NCI-H1694 treated with DMSO at 0.1 percent for 48 hours (cell line): ENCODE measurements at places on chromosomes 3 and 15.

DNA sequence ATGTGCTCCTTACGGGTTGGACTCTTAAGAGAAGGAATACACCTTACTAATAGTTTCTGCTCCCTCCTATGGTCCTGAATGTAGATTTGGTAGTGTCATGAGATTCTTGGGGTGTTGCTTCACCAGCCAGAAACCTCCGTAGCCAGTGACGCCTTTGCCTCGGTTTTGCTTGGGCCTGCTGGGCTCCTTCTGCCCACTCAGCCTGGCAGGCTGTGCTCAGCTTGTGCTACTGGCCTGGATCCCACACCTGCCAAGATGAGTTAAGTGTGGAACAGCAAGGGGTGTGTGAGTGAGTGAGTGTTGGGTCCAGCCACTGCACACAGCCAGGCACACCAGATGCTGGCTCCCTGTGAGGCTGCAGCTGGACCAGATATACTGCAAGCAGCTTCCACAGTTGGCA, 560.1 kb downstream of the NLGN1 start:
- no peak for DNase-seq

- DNase-seq, result no peak
These were observed 42.9 kb downstream of the IGSF11 start for GRCh38 chr3:118991775-118992174.

DNA sequence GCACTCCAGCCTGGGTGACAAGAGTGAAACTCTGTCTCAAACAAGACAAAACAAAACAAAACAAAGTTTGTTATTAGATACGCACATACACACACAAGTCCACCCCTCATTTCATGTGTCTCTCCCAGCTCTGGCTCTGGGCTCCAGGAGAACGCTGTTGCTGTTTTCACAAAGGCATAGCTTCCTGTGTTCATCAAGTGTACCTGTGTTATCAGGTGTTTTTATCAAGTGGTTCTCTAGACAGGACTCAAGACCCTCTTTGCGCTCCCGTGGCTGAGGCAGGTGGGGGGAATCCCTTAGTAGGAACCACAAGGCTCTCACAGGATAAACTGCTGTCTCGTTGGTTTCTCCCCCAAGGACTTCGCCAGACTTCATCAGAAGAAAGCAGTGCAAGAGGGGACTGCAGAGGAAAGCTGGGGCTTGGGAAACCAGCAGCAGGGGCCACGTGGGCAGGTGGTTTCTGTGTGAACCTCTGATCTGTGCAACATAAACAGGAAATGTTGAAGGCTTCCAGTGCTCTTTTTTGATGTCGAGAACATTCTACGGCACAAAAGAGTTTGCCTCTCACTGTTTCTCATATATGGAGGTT, 6.9 kb upstream of the PPP1R2 start:
- no peak for DNase-seq

DNA sequence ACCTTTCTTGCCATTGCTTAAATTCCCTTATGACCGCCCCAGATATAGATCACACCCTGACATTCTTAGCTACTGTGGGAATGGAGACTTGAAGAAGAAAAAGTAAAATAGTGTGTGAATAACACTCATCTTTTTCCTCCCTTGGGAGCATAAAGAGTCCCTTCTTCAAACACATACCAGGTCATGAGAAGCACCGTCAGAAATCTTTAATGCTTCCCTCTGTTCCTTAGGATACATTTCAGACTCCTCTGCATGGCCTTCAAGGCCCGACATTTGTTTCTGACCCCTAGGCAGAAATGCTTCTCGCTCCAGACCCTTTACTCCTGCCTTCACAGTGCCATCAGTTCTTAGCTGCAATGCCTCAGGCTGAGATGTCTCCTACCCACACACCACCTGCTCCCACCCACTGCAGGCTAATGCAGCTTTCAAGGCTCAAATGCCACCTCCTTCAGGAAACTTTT, 143.8 kb upstream of the IL12A start:
- no peak for DNase-seq

DNA sequence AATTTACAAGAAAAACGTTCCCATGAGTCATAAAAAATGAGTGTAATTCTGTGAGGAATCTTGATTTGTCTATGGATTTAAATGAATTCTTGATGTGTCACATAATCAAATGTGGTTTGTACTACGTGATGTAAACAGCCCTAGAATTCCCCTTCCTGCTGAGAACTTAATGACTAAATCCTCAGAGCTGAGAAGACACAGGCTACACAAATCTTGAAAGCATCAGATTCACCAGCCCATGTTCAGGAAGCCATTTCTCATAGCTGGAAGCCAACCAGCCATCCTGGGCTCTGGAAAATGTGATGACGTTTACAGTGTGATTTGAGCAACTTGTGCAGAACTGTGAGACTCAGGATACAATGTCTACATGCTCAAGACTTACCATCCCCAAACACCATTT, 193.7 kb upstream of the MME start:
- DNase-seq, result no peak

- no peak for DNase-seq
These were observed 61.7 kb upstream of the AKAP13 start for GRCh38 chr15:85318732-85319076.

DNA sequence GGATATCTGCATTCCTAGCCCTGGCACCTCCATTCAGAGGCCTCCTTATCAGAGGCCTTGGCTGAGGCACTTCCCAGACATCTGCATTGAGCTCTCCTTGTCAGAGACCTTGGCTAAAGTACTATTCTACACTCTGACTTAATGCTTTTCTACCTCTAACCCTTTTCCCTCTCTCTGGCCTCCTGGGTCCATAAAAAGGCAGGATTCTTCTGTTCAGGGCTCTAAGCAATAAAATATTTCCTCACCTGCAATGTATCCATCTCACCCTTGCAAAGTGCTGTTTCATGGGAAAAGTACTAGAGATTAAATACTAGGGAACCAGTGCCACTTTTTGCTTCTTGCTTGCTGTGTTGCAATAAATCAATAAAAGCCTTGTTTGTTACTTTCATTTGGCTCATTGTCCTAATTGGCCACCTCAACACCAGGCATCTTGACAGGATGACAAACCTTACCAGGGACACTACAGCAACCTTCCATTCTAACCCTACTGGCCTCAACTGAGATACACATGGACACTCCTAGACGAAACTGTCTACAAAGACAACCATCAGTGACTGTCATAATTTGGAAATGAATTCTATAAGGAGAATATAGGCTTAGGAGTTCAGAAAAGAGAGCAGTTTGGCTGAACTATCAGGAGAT, 106.5 kb upstream of the SETMAR start:
- no peak for DNase-seq

GRCh38 chr3:189143321-189143720, 28.4 kb upstream of the TPRG1 start:
- no peak for DNase-seq

DNA sequence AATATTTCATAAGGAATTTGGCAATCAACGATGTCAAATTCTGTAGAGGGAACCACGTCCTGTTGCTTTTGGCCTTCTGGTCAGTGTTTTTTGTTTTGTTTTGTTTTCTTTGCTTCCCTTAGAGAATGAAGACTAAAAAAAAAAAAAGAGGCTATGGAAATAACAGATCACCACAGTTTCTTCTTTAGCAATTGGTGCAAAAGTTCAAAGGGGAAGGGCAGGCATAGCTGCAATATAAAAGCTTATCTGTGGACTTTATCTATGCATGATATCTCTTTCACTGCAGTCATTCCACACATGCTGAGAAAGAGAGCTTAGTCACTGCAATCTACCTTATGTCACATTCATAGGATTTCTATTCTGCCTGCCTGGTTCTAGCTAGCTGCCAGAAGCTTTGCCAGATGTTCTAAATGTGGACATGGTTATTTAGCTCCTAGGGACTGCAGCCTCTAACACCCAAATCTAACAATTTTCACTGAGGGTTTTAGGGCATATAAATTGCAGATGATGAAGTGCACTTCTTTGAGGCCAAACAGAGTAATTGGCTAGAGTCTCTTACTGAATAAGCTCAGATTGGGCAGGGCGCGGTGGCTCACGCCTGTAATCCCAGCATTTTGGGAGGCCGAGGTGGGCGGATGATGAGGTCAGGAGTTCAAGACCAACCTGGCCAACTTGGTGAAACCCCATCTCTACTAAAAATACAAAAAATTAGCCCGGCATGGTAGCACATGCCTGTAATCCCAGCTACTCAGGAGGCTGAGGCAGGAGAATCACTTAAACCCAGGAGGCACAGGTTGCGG, 637.2 kb downstream of the NTRK3 start:
- peak; percentile 10 for DNase-seq
